ENCODE measurements at places on chromosomes 1 and 21.

DNA sequence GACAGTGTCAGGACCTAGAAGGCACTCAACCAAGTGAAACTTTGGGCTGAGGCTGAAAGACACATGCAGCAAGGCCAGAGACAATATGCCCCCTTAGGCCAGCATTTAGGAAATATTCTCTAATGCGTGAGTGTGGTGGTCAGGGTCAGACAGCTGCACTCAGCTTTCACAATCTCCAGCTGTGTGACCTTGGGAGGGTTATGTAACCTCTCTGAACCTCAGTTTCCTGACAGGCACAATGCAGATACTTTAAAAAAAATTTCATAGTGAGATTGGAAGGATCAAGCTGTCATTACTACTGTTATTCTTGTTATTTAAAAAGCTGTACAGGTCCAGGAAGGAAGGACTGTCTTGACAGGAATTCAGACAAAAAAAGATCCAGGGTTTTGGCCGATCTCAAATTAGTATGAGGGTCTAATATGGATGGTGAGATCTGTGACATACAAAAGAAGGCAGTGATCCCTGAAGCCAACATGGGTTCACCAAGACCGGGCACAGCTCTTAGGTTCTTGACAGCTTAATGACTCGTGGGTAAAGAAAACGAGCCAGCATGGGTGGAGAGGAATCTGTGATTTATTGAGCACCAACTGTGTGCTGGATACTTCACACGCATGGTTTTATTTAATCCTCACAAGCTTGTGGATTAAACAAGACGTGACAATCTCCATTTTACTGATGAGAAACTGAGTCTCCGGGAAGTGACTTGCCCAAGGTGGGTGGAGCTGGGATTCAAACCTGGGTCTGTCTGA, 54.6 kb upstream of the POU3F1 start:
- no peak for DNase-seq

DNA sequence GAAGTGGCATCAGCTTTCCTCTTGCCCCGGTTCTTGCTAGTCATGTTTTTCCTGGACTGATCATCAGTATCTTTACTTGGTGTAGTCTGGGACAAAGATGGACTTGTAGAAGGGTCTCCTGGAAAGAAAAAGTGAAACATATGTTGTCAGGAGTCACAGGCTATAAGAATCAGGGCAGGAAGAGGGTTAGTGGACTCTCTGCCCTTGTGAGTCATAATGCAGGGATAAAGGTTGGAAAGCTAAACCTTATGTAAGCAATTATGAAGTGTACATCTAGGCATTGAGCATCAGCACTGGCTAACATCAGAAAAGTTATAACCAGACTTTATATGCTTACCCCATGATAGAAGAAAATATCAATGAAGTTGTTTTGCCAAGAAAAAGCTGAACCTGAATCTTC, 51.2 kb downstream of the XKR8 start:
- no peak for DNase-seq

GRCh38 chr1:33301273-33301984, 19.5 kb downstream of the A3GALT2 start:
- DNase-seq = no peak

- DNase-seq = no peak
Measured at GRCh38 chr1:218823291-218823900, 350.3 kb upstream of the LYPLAL1 start.

DNA sequence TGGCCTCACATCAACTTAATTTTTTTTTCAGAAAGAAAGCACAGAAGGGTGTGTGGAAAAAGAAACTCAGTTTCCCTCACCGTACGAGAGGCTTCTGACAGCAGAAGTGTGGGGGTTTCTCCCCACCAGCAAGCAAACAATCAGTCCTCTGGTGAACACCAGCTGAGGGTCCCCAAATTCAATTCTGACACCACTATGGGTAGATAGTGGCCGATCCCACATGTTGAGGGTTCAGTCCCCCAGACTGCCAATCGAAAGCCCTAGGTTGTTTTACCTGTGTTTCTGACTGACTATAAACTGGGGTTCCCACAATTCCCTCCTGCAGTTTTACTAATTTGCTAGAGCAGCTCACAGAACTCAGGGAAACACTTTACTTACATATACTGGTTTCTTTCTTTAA, 2.1 kb downstream of the IFI6 start:
- no peak for DNase-seq

DNA sequence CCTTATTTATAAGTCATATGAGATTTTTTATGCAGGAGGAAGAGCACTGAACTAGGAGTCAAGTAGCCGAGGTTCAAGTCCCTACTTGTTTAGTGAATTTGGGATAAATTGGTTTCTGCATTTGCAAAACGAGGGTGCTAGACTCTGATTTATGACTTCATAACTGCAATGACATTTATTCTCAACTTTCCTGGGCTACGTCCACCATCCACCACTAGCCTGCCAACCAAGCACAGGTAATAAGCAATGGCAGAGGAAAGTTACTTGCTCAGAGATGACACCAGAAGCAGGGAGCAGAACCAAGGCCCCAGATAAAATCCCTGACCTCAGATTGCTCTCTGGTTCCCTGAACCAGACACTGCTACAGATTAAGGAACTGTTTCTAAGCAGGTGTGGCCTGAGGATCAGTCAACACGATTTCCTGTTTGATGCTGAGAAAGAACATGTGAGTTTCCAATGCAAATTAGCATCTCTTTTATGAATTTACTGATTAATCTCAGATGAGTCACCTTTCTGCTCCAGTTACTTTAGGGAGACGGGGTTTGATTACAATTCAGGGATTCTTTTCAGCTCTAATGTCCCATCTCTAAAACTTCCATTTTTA, 52.7 kb downstream of the PLPP3 start:
- no peak for DNase-seq

DNA sequence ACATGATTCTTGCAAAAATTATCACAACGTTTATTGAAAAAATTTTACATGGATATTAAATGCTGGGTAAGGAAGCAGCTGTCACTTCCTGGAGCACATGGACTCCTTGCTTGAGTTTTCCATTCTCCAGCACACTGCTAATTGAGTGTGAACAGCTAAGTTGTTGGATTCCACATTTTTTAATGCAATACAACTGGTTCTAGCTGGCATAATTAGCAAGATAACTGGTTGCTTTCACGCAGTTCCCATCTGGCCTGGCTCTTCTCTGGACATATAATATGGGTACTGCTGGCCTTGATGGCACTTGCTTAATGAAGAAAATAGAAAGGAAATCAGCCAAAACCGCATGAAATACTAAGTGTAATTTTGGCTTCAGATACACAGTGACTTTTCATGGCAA, 26.6 kb downstream of the RGS21 start:
- DNase-seq = no peak

DNA sequence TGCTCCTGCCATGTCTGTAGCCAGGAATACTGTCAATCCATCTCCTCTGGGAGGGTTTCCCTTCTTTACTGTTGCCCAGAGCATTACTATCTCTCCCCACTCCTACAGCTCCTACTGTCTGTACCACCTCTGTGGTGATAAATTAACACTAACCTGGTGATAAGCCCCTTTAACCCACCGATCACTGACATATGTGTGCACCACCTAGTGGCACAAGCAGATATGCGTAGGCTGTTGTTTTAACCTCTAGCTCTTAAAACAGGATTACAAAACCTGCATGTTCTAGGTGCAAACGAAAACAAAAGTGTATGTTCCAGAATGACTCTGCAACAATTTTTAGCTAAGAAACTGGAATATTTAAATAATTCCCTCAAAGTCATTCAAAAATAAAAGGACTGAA, 93.9 kb upstream of the BEND5 start:
- DNase-seq = no peak

GRCh38 chr1:110339407-110340206, 430 bp downstream of the RBM15 start:
- DNase-seq = peak; percentile 78

DNA sequence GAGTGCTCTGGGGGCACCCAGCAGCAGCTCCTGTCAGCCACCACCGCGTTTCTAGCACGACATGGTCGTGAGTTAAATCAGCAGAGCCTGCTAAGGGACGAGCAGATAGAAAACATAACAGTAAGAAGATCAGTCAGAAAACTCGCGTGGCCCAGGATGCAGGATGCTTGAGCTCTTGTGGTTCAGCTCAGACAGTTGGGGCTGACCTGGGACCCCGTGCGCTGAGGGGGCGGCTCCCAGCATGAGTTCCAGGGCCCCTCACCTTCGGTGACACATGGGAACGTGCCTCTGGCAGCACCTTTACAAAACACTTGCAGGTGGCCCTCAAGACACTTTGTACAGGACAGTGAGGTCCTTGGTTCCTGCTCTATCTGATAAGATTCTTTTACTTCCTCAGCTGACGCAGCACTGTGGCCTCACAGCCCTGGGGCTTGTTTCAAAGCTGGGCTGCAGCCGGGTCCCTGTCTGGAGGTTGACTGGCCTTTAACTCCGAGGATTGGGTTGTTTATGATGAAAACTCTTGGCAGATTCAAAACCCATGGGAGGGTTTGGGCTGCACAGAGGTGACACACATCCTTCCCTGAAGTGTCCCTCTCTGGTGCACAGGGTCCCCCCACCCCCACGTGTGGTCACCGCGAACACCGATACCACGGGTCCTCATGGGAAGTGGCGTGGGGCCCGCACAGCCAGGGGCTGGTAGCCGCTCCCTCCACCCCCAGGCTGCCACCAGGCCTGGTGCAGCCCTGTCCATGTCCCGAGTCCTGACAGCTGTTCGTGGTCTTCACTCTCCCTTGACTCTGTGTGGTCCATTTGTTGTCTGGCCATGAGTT, 65.3 kb upstream of the COL6A1 start:
- no peak for DNase-seq

- DNase-seq = no peak
Measured at GRCh38 chr1:178168536-178168935, 74.6 kb downstream of the RASAL2 start.

DNA sequence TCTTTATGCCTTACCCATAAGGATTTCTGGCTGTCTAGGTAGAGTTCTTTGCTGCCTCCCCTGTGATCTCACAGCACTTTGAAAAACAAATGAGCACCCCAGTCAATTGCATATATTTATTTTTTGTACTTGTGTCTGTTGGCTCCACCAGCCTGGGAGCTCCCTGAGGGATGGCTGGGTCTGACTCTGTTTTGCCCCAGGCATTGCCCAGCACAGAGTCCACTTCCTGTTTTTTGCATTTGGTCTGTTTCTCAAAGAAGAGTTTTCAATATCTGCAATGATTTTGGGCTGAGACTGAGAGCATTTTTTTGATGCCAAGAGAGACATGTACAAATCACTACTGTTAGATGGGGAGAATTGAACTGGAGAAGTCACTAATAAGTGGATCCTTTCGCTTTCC, 125.0 kb downstream of the FOXD2 start:
- no peak for DNase-seq

- DNase-seq = no peak
Measured at GRCh38 chr1:10599194-10599861, 124.6 kb downstream of the PEX14 start.

DNA sequence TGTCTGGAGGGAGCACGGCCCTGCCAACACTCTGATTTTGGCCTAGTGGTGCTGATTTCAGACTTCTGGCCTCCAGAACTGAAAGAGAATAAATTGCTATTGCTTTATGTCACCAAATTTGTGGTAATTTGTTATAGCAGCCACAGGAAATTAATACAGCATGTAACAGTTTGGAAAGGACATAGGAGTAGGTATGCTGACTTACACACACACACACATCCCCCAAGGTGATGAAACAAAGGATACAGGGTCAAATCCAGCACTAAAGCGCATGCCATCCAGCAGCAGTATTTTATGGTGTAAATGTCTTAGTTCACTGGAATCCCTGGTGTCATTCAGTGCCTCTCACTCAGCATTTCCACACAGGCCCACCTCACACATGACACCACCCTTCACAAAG, 72.2 kb upstream of the MAN1A2 start:
- DNase-seq = no peak

GRCh38 chr1:40312238-40313205, 4.6 kb downstream of the COL9A2 start:
- DNase-seq = peak; percentile 61

DNA sequence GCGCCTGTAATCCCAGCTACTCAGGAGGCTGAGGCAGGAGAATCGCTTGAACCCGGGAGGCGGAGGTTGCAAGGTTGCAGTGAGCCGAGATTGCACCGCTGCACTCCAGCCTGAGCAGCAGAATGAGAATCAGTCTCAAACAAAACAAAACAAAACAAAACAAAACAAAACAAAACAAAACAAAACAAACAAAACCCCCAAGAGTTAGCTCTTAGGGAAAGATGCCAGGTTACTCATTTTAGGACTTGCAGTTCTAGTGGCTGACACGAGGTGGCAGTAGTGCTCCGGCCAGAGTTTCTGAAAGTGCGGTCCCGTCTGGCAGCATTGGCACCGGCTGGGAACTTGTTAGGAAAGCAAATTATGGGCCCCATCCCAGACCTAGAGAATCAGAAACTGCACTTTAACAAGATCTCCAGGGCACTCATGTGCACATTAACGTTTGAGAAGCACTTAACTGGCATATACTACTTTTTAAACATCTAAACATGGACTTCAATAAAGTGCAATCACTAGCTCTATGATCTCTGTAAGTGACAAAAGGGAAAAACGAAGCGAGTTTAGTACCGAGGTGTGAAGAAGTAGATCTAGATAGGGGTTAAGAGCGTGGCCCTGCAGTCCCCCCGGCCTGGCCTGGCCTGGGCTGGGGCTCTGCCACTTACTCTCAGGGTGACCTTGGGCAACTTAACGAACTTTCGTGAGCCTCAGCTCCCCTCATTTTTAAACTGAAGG, 41.9 kb upstream of the TNFRSF1B start:
- DNase-seq = peak; percentile 78

- no peak for DNase-seq
Measured at GRCh38 chr1:234748713-234749112, 138.7 kb upstream of the IRF2BP2 start.

- DNase-seq = no peak
Measured at GRCh38 chr1:184909019-184909418, 65.3 kb downstream of the NIBAN1 start.

- peak; percentile 63 for DNase-seq
Measured at GRCh38 chr1:152461544-152461943, 47.5 kb upstream of the CRNN start.

GRCh38 chr1:81880781-81881180, 80.0 kb downstream of the ADGRL2 start:
- no peak for DNase-seq

- no peak for DNase-seq
Measured at GRCh38 chr21:31084689-31085088, 46.4 kb upstream of the KRTAP19-8 start.
